ENCODE measurements at places on chromosomes 4 and X. TPM values are rescaled to one million over a fixed set of nuclear protein-coding genes. Genes with fewer than 3 reads are reported as not detected.

DNA sequence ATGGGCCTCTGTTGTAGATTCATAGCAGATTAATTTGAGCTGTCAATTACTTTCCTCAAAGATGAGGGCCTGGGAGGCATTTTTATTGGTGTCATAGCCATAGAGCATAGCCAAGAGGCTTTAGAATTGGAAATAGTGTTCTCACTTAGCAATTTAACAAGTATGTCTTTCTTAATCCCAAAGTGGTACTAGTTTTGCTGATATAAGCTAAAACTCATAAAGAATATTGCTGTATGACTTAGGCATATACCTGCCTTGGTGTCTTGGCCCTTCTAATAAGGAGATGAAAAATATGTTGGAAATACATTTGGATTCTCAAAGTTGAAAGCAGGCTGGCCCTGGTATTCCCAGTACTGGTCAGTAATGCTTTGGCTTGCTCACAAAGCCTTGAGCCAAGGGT lies 221.5 kb upstream of the CXCL13 start:
- no peak for DNase-seq

DNA sequence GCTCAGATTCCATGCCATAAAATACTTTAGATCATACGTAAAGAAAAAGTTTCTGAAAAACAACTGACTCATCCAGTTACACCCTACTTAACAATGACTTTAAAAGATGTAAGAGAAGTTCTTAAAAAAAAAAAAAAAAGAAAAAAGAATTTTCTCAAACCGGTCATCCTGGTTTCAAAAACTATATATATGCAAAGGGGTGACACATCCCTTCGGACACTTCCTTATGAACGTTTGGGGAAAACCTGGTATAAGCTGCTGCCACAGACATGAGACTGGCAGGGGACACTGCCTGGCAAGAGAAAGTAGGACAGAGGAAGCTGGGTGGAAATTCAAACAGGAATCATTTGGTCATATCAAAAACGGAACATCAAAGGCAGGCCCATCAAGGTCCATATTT lies 81.2 kb upstream of the PRSS48 start:
- no peak for DNase-seq

The PPEF2 gene
- polyA plus RNA-seq: 0.58 TPM

DNA sequence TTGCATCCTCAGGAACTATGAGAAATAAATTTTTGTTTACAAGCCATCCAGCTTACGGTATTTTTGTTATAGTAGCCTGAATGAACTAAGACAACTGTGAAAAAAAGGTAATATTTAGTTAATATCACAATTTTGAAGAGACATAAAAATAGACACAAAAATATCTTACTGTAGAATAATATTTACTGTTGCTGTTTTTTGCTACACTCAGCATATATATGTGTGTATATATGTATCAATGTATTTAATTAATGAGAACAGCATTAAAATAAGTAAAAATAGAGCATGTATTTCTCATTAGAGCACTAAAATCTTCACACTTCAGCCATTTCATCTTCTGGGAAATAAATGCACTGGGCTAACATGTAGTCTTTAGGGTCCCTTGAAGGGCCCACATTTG lies 24.6 kb downstream of the PPP3CA start:
- no peak for DNase-seq

- no peak for DNase-seq
These were observed 32.7 kb downstream of the F9 start for GRCh38 chrX:139563251-139563650.

DNA sequence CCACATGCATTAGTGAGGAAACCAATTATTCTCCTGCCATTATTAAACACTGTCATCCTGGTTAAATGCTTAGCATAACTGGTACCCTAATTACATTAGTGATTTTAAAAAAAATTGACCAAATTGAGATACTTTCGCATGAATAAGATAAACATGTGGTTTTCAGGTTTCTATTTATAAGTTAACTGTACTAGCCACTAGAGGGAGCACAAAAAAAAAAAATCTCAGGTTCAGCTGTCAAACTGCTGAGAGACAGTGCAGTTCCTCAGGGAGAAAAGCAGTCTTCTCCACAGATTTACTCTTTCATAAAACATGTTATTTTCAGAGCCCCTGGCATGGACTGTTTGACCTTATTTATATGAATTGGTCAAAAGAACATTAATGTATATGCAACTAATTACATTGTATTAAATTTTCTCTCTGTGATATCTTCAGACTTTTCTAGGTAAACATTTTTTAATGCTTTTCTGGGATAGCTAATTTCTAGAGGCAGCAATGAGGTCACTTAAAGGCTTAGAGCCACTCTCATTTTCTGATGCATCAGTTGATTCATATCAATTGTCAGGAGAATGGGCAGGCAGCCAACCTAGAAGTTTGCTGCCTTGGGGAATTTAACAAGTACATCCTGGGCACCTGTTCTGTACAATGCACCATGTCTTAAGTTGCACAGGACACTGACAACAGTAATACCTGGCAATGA lies 167.5 kb downstream of the CDS1 start:
- DNase-seq: peak; percentile 44

GRCh38 chr4:104625706-104626105 lies 131.0 kb upstream of the CXXC4 start:
- DNase-seq: no peak
